Fibroblast of lung (primary cell): ENCODE measurements at places on chromosomes 11 and 22. TPM values are rescaled to one million over a fixed set of nuclear protein-coding genes. Genes with fewer than 3 reads are reported as not detected.
A peak's percentile ranks its signal among the peaks of the same experiment; 100 is the strongest.

The PARVG gene
- not detected in 2 replicates for total RNA-seq

The SCN3B gene
- total RNA-seq = under 0.01 TPM in 2 replicates

The TESMIN gene
- 0.26 and 2.0 TPM in 2 replicates for total RNA-seq

The HIPK3 gene
- total RNA-seq = 89.8 and 119 TPM in 2 replicates

The RAB3IL1 gene
- 13.4 TPM in 2 replicates for total RNA-seq

DNA sequence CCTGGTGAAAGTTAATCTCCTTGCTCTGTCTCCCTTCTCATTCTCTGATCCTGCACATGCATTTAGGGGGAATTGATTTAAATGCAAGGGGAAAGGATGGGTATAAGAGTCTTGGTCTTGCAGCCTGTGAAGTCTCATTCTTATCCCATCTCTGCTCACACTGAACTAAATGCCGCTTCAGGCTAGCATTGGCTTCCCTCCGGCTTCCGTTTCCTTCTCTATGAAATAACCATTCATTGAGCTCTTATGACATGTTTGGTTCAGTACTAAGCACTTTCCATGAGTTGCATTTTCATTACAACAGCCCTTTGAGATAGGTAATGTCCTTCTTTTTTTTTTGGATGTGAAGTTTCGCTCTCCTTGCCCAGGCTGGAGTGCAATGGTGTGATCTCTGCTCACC is 5.6 kb downstream of the ZBTB16 start:
- no peak for DNase-seq

- peak; percentile 57 for DNase-seq
These were observed at the start of gene P2RX6 for GRCh38 chr22:21014726-21015465. TSS of gene P2RX6 (plus strand) at chr22:21015165. CDS start at chr22:21015175, 10 bp downstream.

DNA sequence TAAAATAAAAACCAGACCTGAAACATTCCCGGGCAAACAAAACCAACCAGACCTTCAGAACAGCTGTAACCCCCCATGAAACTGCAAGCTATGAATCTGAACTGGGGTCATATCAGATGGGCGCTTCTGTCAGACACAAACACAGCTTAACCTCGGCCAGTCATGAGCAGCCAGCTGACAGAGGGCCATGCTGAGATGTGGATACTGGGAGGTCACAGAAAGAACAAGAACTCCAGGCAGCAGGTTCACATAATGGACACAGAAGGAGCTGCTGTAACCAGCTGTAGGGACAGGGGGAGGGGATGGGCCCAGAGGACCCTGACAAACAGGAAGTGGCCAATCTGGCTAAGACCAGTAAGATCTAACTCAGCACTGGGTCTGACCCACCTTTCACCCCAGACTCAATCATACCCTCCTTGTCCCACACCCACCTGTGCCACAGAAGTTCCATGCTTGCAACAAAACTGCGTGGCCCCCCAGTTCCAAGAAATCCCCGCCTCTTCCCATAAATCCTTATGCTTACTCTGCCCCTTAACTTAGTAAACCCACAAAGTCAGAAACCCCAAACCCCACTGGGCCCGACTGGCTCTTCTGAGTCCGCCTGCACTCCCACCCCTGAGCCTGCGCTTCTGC is 4.0 kb downstream of the APOL4 start:
- DNase-seq = no peak

- no peak for DNase-seq
These were observed 2.5 kb upstream of the CAPRIN1 start for GRCh38 chr11:34049028-34049427.

DNA sequence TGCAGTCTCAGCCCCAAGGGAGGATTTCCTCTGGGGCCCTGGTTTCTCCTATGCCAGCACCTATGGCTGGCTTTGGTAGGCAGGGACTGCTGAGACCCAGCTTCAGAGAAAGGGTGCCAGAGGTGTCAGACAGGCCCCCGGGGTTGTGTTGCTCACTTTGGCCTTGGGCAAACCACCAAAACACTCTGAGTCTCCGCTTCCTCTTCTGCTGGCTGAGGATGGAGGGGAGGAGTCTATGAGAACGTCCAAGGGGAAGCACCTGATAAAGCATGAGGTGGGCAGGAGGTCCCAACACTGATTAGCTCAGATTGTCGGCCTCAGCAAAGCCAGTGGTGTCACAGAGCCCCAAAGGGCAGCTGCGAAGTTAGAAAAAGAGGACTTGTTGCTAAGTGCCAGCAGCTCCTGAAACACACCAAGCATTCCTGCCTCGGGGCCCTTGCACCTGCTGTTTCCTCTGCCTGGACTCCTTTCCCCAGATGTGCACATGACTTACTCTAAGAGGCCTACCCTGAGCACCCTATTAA is 10.5 kb downstream of the SMTNL1 start:
- DNase-seq = no peak

DNA sequence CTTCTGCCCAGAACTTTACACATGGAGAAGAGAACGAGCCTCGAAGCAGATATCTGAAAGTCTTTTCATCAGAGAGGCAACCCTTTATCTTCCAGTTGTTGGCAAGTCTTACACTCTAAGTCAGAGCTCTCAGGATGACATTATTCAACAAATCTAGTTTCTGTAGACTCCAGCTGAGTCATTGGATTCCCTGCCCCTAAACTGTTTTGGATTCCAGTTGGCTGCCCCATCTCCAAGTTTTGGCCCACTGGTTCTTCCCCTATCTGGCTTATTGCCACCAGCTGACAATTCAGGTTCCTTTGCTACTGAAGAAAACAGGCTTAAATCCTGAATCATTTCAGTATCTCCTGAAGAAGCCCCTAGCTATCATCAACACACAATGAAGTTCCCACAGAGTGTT is 14.2 kb downstream of the SAAL1 start:
- DNase-seq = no peak

GRCh38 chr11:128210148-128210940 is 377.0 kb downstream of the ETS1 start:
- peak; percentile 98 for DNase-seq

DNA sequence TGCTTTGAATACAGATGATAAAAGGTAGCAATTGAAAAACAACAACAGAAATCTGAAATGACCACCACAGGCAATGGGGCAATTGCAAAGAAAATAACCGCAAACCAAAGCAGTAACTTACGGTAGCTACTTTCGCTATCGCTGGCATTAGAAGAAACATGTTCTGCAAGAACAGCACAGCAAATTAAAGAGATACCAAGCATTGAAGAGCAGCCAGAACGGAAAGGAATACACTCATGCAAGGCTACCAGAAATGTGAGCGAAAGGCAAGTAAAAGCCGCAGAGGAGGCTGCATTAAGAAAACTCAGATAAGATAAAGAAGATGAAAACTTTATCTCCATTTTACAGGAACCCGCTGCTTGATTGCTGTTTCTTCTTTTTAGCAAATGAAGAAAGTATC is 194.1 kb upstream of the CCDC90B start:
- no peak for DNase-seq
